ENCODE measurements at places on chromosomes 2 and 18.

DNA sequence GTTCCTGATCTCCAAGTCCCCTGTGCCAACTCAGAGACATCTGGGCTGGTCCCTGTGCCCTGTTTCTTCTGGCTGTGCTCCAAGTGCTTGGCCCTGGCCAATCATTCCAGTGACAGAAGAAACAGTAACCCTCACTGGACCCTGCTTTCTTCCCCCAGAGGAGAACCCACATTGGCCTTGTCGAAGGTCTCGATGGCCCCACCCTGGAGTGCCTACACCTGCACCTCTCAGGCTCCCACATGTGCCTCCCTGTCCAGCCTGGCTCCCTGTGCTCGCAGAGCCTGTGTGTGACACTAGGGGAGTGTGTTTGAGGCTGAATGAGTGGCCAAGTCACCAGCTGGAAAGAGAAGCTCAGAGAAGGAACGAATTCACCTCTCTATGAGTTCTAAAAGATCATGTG lies 5.9 kb upstream of the MAL start:
- no peak for DNase-seq

DNA sequence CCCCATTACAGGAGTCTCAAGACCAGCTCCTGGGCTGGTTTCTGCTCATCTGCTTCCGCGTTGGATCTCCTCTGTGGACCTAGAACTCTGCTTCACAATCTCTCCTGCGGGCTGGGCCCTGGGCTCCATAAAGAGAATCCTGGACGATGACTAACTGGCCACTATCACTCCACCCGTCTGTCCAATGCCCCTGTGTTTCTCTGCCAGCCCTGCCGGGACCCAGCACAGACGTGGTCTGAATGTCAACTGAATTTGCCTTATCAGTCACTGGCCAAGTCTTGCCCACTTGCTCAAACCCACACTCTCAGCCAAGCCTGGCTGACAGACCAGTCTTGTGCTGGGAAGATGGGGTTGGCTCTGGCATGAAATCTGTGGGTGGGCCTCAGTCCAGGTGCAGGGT lies 17.4 kb downstream of the KIF3C start:
- no peak for DNase-seq

DNA sequence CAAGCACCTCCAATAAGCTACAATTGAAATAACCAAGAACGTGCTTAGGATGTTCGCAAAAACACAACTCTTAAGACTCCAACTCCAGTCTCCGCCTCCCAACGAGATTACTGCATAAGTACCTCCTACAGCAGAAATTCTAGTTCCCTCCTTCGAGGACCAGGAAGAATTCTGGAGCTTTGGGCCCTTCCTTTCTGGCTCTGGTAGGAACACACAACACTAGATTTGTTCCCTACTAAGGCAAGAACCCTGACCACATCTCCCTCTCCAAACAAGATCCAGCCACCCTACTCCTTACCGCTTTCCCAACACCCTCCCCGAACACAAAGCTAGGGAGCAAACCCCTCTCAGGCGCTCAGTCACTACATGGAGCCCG lies 721 bp downstream of the ADAM17 start:
- DNase-seq = no peak

- no peak for DNase-seq
These were observed 185.1 kb downstream of the NEDD4L start for GRCh38 chr18:58229162-58229561.

- no peak for DNase-seq
These were observed 56.2 kb downstream of the WDSUB1 start for GRCh38 chr2:159230145-159230877.

DNA sequence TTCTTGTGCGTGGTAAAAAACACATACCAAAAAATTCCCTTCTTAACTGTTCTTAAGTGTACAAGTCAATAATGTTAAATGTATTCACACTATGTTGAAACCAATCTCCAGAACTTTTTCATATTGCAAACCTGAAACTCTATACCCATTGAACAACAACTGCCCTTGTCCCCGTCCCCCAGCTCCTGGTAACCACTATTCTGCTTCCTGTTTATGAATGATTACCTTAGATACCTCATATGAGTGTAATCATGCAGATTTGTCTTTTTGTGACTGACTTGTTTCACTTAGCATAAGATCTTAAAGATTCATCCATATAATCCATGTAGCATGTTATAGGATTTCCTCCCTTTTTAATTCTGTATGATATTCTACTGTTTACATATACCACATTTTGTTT lies 59.9 kb downstream of the NAT8 start:
- no peak for DNase-seq

DNA sequence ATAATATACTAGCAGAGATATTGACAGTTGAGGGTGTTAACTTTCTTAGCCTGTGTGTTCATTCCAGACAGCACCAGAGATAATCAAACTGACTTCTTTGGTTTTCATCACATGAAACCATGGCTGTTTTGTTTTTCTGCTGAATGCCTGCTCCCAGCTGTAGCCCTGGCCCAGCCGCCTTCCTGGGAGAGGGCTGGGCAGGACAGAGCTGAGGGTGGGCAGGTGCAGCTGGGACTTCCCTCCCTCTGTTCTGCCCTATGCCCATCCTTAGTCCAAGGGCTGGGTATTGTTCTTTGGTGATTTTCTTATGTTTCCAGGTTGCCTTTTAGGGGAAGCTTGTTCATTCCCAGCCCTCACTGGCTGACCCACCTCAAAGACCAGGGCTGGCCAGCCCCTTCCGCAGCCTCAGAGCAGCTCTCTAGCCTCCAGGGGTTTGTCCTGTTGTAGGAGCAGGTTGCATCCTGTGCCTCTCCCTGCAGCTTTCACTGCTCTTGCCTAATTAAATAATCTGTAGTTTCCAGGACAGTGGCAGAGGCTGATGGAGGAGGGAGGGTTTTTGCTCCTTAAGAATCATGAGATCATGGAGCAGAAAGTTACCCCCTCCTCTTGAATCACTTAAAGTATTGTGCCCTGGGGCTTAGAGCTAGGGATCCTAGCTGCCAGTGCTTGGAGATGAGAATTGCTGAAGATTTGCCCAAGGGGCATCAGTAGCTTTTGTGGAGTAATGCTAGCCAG lies 61.4 kb downstream of the MTCL1 start:
- no peak for DNase-seq

- peak; percentile 83 for DNase-seq
These were observed 201.0 kb downstream of the SMAD7 start for GRCh38 chr18:48749768-48750167.

DNA sequence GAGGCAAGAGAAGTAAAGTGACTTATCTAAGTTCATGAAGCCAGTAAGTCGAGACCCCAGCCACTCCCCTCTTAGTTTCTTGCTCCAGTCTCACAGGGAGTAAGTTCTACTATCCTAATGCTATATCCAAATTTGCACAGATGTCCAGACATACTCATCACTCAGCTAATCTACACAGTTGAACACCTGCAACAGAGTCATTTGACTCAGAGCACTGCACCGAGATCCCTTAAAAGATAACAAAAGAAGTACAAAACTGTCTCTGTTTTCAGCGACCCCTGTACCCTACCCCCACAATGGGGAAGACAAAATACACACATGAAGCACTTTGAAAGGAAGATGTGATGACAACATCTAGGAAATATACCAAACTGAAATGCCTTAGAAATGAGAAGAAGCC lies 22.6 kb upstream of the CCDC141 start:
- DNase-seq = no peak

DNA sequence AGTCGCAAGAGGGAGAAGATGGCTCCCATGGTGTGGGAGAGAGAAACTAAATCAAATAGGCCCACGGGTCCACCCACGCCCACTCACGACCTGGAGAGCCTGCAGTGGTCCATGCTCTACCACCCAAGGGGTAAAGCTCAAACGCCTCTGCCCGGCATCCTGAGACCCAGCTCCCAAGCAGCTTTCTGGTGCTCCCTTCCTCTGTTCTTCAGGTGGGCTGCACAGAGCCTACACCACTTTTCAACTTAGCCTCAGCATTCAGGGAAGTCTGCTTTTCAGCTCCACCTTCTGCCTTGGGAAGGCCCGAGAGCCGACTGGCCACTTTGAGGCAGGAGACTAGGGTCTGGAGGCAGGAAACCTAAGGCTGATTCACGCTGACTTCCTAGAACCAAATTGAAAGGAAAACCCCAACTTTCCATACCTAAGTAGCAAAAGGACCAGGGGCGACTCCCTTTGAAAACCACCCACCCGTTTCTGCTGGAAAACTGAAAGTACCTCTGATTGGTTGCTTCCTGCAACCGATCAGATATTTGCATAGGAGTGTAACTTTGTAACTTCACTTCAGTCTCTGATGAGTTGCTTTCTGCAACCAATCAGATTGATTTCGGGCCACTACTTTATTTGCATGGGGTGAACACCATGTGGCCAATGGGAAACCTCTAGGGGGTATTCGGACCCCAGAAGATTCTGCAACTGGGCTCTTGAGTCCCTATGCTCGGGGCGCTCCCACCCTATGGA lies 26.8 kb upstream of the SPATA3 start:
- DNase-seq = no peak

- DNase-seq = no peak
These were observed 52.5 kb downstream of the CCDC74A start for GRCh38 chr2:131580187-131580586.

DNA sequence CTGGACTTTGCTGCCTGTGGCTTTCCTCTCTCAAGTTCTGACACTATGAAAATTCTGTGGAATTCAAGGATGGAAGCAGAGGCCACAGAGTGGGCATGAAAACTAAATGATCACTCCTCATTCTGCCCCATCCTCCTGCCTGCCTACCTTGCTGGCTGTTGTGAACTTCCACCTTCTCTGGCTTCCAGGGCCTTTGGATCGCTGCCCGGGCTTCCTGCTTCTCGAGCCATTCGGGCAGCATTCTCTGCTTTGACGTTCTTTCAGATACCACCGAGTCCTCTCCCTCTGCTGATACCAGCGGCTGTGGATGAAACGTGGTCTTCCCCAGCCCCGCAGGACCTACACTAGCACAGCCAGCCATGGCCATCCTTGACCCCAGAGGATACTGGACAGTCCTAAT lies 327.7 kb upstream of the SLC14A2 start:
- no peak for DNase-seq

GRCh38 chr2:36578343-36579296 lies 19.3 kb downstream of the FEZ2 start:
- DNase-seq = no peak

- DNase-seq = no peak
These were observed 130.5 kb downstream of the BCL11A start for GRCh38 chr2:60422826-60423483.

GRCh38 chr2:100423631-100424030 lies 6.2 kb upstream of the CHST10 start:
- DNase-seq = no peak

DNA sequence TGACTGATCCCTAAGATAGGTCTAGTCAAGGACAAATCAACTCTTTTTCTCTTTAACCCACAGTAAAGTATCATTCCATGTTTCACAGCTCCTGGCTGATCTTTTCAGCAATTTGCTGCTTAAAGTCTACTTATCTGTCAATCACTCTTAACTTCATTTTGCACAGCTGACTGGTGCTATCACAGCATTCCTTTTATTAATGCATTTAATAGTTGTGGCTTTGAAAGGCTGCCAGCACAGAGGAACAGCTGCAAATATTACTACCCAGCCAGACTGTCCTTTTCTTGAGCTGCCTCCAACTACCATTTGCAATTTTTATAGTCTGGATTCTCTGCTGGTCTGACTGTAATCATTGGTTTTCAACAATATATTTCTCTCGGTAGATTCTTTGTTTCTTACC lies 303.5 kb downstream of the STK39 start:
- no peak for DNase-seq

- DNase-seq = no peak
These were observed 98.4 kb upstream of the GULP1 start for GRCh38 chr2:188193230-188193629.

GRCh38 chr2:225820826-225821225 lies 421.3 kb downstream of the NYAP2 start:
- DNase-seq = no peak

DNA sequence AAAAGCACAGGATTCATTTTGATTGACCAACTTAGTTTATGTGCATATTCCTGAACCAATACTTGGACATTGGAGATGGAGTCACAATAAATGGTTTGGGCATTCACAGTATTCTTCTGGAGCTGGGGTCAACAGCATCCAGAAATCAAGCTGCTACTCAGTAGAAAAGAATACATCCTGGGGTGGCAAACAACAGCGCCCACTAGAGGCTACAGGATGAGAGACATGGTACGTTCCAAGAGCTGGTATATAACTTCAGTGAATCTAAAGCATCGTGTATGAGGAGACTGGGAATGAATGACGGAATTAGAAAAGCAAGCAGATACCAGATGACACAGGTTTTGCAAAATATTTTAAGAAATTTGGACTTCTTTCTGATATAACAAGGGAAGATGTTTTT lies 142.9 kb upstream of the FIGN start:
- DNase-seq = no peak

GRCh38 chr2:224453892-224454291 lies 52.0 kb upstream of the FAM124B start:
- no peak for DNase-seq

GRCh38 chr2:205696927-205697441 lies 14.7 kb downstream of the NRP2 start:
- no peak for DNase-seq

GRCh38 chr2:219158586-219158985 lies 2.0 kb downstream of the NHEJ1 start:
- no peak for DNase-seq

GRCh38 chr2:226398580-226398979 lies 401.0 kb downstream of the IRS1 start:
- DNase-seq = no peak

DNA sequence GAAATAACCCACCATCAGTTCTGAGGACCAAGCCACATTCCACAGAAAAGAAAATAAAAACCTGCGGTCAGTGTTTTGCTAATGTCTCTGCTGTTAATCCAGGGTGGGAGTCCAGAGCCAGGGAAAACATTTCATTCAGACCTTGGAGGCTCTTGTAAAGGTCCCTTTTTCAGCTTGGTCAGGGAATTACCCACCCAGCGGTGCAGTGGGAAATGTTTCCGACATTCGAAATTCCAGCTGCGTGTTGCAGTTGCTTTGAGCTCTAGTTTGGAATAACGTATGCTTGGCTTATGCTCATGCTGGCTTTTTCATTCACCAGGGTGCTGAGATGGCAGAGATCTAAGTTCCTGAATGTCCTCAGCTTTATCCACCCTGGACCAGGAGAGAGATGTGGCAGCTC lies 219.1 kb downstream of the TRIB2 start:
- no peak for DNase-seq

DNA sequence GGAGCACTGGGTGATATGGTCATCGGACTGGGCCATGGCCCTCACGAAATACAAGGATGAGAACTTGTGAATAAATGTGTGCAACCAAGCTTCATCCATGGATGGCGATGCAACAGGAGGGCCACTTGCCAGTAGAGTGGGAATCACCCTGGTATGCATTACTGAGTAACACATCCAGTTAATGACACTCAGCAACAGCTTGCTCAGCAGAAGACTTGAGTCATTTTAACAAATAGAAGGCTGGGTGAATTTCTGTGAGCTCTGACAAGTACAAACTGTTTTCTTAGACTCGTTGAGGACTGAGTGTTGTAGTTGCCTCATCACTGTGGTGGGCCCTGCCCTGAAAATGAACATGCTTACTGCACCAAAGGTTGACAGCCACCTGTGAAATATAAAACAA lies 221.6 kb downstream of the NCKAP5 start:
- peak; percentile 78 for DNase-seq

DNA sequence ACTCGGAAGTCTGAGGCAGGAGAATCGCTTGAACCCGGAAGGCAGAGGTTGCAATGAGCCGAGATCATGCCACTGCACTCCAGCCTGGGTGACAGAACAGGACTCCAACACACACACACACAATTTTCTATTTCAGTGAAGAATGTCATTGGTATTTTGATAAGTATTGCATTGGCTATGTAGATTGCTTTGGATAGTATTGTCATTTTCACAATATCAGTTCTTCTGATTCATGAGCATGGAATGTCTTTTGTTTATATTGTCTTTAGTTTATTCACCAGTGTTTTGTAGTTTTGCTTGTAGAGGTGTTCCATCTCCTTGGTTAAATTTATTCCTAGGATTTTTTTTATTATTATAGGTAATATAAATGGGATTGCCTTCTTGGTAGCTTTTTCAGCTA lies 693.4 kb upstream of the SYT4 start:
- no peak for DNase-seq
